ENCODE measurements at places on chromosomes 1 and 21.
A peak's percentile ranks its signal among the peaks of the same experiment; 100 is the strongest.

GRCh38 chr1:114116086-114116485, 37.6 kb downstream of the SYT6 start:
- DNase-seq = no peak

GRCh38 chr1:173489149-173489600, 12.0 kb downstream of the PRDX6 start:
- no peak for DNase-seq

DNA sequence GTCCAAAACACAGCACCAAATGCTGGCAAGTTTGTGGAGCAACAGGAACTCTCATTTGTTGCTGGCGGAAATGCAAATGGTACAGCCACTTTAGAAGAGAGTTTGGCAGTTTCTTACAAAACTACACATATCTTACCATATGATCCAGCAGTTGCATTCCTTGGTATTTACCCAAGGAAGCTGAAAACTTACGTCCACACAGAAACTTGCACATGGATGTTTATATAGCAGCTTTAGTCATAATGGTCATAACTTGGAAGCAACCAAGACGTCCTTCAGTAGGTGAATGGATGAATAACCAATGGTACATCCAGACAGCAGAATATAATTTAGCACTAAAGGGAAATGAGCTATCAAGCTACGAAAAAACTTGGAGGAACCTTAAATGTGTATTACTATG, 66.4 kb downstream of the MARK1 start:
- no peak for DNase-seq

DNA sequence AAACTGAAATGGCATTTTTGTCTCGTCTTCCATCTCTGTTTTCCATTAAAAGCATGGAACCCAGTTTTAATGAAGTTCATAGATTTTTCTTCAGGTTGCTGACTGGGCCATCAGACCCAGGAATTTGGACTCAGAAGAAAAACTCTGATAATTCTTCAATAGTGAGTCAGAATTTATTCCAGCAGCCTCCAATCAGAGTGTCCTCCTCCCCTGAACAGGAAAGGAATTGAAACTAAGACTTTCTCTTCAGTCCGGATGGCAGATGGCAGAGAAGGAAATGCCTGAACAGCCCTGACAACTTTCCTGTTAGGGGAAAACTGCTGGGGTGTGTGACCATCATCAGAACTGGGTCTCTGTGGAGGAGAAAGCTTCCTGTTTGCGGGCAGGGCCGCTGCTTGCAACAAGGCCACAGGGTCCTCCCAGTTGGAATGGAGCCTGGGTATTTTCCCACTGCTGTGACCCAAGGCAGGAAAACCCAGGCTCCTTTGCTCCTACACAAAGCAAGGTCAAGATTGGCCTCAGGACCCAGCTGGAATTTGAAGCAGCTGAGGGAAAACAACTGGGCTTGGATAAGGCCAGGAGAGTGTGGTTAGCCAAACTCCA, 20.7 kb downstream of the CD34 start:
- DNase-seq = peak; percentile 63

GRCh38 chr1:25808481-25809244, 8.7 kb downstream of the SELENON start:
- DNase-seq = no peak

- DNase-seq = no peak
These were observed 3.7 kb upstream of the ALX3 start for GRCh38 chr1:110074166-110074565.

- DNase-seq = peak; percentile 6
These were observed 102.9 kb downstream of the FASLG start for GRCh38 chr1:172761581-172762486.

DNA sequence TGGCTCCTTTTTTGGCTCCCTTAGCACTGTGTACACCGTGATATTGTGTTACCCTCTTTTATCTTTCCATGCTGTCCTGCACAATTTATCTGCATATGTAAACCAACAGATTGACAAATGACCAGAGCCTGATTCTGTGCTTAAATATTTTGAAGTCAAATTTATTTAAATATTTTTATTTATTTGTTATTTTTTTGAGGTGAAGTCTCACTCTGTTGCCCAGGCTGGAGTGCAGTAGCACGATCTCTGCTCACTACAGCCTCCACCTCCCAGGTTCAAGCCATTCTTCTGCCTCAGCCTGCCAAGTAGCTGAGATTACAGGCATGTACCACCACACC, 12.8 kb downstream of the PMF1 start:
- no peak for DNase-seq

- no peak for DNase-seq
These were observed 49.5 kb upstream of the PKN2 start for GRCh38 chr1:88634538-88634937.

GRCh38 chr1:40797668-40798010, 14.1 kb downstream of the KCNQ4 start:
- DNase-seq = no peak

- DNase-seq = no peak
These were observed 106.2 kb downstream of the RUNX1 start for GRCh38 chr21:34942911-34943310.

GRCh38 chr21:19034560-19034959, 631.0 kb upstream of the TMPRSS15 start:
- no peak for DNase-seq

DNA sequence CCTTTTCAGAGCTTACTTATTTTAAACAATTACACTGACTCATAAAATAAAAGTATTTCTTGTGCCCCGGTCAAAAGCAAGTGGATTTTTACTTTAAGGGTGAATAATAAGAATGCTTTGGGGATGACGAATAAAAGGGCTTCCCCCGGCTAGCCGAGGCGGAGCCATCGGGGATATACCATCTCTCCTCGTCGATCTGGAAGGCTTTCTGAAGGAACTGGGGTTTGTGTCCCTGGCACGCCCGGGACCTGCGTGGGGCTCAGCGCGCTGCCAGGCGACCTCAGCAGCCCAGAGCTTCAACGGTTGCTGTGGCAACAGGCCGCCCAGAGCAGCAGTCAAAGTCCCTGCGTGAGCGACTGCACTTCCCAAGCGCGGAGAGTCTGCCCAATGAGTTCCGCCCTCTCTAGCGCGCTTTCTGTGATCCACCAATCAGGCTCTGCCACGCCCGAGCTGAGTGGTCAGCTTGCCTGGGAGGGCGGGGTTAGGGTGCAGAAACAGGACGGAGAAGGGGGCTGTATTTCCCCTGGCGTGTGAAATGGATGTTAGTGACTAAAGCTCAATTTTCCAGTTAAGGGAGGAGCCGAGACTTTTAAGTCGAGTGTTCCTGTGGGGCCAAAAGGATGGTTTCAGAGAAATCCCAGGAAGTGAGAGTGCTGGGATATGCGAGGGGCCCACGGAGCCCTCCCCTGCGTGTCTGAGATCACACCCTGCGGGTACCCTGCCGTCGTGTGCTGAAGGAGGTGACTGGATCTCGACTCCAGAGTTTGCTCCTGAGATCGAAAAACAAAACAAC, 33.0 kb upstream of the MGST3 start:
- peak; percentile 91 for DNase-seq

- peak; percentile 24 for DNase-seq
These were observed 5.5 kb upstream of the ELOVL1 start for GRCh38 chr1:43373066-43373940.

GRCh38 chr1:228778026-228778425, 42.7 kb downstream of the RHOU start:
- DNase-seq = no peak

DNA sequence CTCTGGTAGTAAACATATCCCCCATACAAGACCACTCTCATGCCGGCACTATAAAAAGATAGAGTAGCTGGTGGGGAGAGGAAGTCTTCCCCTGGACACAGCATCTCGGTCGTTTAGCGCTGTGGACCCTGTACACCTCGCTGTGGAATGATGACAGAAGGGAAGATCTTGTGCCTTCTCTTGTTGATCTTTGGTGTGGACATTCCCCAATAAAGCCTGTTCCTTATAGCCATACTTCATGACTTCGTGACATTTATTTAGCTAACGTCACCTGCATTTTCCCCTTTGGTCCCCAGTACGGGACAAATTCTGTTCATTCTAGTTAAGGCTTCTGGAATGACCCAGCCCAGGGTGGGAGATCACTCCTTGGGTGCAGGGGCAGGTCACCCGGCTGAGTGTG, 24.9 kb upstream of the MAP10 start:
- DNase-seq = no peak

DNA sequence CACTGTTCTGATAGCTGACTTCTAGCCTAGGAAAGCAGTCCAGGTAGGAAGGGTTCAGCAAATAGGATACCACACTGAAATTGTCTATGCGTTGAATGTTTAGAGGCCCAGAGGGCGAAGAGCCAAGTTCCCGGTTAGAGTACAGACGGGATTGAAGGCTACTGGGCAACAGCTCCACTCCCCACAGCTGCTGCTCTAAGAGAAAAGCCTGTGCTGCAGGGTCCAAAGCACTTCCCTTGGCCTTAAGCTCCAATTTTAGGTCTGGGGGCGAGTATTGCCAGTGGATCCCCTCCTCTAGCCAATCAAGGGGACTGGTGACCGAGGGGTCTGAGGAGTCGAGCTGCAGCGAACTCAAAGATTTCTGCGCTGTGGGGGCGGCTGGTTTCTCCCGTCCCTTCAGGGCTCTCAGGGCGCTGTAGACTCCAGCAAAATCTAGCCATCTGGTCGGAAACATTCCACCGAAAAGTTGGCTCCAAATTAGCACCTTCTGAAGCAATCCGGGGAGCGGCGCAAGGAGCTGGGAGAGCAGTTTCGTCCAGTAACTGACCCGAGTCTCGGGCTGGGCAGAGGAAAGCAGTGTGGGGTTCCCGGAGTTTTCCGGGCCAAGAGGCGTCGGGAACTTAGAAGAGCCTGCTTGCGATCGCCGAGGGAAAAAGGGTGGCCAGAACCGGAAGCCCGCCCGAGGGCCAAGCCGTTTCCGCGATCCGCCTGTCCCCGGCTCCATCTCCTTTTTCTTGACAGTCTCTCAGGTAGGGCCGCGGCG, 748 bp downstream of the PPP1R15B start:
- DNase-seq = no peak

GRCh38 chr1:221439747-221440501, 302.0 kb downstream of the DUSP10 start:
- DNase-seq = peak; percentile 84

- DNase-seq = no peak
These were observed 297.0 kb downstream of the DISC1 start for GRCh38 chr1:231923491-231924041.

- DNase-seq = no peak
These were observed 21.4 kb upstream of the BLACAT1 start for GRCh38 chr1:205477121-205477758.

- no peak for DNase-seq
These were observed 221.9 kb downstream of the PBX1 start for GRCh38 chr1:164780863-164781262.

GRCh38 chr1:75937034-75937433, 4.8 kb upstream of the ASB17 start:
- peak; percentile 20 for DNase-seq

GRCh38 chr1:66999640-67000400, 54.1 kb downstream of the SLC35D1 start:
- no peak for DNase-seq

- no peak for DNase-seq
These were observed 195.9 kb upstream of the POU3F1 start for GRCh38 chr1:38242506-38242905.

DNA sequence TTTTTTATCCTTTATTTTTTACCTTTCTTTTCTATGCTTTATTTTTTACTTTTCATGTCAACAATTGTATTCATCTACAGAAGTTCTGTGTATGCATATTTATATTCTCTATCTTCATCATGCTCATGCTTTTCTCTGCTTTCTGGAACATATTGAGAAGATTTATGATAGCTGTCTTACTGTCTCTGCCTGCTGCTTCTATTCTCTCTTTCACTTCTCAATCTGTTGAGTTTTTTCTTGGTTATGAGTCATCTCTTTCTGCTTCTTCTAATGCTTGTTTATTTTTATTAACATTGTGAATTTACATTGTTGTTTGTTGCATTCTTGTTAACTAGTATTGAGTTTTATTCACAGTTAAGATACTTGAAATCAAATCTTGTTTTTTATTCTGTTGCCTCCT, 22.6 kb downstream of the F5 start:
- no peak for DNase-seq

DNA sequence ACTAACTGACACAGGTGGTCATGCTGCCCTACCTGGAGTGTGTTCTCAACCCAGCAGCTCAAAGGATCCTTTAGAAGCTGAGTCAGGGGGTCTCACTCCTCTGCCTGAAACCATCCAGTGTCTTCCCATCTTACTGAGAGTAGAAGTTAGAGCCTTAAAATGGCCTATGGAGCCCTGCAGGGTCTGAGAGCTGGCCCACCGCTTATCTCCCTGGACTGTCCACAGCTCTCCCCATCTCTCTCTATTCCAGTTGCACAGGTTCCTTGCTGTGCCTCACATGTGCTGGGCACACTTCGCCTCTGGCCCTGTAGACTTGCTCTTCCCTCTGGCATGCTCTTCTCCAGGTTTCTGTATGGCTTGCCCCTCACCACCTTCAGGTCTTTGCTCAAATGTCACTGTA, 148.6 kb upstream of the CACNA1E start:
- DNase-seq = no peak

DNA sequence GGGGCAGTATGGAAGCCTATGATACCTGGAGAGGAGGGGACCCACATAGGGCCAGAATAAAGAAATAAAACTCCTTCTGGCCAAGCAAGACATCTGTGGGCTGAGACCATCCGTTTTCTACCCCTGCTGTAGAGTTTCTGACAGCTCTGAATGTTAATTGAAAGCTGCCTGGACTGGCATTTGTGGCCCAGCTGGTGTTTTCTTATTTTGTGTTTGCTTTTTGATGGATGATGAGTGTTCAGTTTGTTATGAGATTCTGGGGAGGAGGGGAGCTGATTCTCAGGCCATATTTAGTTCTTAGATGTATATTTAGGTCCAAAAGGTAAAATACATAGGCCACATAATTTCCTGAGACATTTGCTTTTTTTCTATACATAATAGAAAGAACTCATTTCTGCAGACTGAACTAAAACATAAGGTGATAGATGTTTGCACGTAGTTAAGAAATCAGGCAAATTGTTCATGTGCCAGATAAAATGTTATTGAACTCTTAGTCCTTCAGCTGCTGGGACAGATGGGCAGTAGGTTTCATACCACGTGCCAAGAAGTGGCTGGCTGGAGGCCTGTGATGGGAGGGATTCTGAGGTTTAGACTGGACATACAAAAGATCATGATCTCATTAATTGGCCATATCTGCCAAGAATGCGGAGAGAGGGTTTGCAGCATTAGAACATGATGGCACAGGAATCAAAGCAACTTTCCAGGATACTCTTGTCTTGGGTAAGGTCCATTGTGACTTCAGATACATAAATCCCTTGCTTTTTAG, 54.1 kb downstream of the DSCAM start:
- DNase-seq = no peak

- no peak for DNase-seq
These were observed 4.7 kb downstream of the SPEN start for GRCh38 chr1:15852036-15852827.

GRCh38 chr1:23478896-23479665, 4.9 kb downstream of the ASAP3 start:
- DNase-seq = no peak

All from fibroblast of skin of left biceps (primary cell).